ENCODE measurements at places on chromosomes 2 and 18.

- peak; percentile 83 for DNase-seq
These were observed 2.9 kb downstream of the GPR45 start for GRCh38 chr2:105244451-105244850.

DNA sequence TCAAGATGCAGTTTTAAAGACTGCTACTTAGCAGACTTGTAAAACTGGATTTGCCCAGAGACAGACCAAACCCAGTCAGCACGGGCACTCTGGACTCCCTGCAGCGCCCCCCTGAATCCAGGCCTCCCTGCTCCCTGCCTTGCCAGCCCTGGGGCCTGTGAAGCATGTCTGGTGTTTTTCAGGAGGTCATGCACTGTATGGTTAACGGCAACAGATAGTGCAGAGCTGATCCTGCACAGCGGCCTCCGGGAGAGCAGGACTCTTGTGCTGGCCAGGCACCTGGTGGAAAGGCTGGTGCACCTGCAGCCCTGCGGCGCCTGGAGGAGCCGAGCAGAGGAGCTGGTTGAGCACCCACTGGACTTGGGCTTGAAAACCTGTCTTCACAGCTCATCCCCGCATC, 30.4 kb downstream of the HDAC4 start:
- DNase-seq = no peak

GRCh38 chr2:241904011-241904718, 34.6 kb downstream of the RTP5 start:
- DNase-seq = no peak

DNA sequence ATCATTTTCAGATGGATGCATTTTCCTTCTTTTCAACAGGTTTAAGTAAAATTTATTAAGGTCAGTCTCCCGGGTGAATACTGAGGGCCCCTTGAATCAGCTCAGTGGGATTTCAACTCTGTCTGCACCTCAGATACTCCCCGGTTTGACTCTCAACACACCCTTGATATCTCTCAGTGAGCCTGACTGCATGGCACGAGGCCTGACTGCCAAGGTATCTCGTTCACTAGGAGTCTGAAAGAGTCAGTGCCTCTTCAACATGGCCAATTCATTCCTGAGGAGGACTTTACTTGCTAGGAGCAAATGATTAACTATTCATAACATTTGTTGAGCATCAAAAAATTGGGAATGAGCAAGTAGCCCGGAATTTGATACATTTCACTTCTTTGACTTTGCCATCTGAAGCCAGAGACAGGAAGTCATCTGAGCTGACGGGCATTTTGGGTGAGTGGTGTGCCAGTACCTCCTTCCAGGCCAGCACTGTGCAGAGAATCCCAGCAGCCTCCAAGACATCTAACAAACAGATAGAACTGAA, 81.0 kb downstream of the VAPA start:
- DNase-seq = no peak

GRCh38 chr2:37377187-37377532, 32.7 kb downstream of the QPCT start:
- peak; percentile 71 for DNase-seq

GRCh38 chr2:170314744-170315447, 136.9 kb downstream of the MYO3B start:
- DNase-seq = no peak

DNA sequence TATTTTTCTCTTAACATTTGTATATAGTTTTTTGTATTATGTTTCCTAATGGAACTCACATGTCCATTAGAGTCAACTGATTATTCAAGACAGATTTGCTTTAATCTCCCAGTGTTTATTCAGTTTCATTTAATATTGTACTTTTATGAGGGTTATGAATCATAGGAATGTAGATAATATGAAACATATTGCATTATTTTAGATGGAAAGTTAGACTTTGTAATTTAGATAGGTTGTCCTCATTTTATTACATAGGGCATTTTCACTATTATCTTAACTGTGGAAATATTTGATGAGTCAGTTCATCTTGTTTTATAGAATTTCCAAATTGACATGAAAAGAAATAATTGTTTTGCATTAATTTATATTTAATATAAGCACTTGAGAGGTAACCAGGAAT, 240.8 kb downstream of the PLCL1 start:
- DNase-seq = no peak
